Cerebellum (tissue), 4 donors: ENCODE measurements at places on chromosomes 7 and 10. TPM values are rescaled to one million over a fixed set of nuclear protein-coding genes. Genes with fewer than 3 reads are reported as not detected.
A peak's percentile ranks its signal among the peaks of the same experiment; 100 is the strongest.

DNA sequence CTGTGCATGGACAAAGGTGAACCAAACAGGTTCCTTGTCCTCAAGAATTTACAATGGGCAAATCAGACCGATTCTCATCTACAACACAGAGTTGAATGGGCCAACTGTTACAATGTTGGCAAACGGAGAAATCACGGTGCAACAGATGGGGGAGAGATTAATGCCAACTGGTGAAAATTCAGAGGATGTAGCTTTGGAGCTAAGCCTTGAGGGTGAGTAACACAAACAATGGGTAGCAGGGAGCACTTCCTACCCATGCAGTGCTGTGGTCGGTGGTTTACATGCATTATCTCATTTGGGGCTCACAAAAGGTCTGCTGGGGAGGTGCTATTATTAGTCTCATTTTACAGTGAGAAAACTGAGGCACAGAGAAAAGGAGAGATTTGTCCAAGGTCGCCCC, 902 bp upstream of the NFE2L3 start:
- DNase-seq, result peak; percentile 80

- DNase-seq, result no peak
Measured at GRCh38 chr7:127380479-127380878, 12.0 kb downstream of the ZNF800 start.

Gene PTF1A
- total RNA-seq, result 4.4 TPM

DNA sequence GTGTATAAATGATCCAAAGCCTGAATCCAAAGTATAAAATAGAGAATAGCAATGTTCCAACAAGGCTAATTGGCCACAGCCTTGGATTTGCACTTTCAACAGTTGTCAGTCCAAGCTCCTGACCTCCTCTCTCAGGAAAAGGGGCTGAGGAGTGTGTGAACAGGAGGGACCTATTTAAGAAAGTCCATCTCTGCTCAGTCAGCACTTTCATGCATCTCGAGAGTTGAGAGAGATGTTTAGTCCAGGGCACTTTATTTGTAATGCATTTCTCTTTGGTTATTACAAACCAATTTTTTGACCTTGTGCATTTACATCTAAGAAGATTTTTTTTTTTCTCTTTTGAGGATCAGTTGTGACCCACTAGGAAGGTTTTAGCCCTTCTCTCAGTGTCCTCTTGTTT, 244.2 kb downstream of the CREB5 start:
- DNase-seq, result no peak

DNA sequence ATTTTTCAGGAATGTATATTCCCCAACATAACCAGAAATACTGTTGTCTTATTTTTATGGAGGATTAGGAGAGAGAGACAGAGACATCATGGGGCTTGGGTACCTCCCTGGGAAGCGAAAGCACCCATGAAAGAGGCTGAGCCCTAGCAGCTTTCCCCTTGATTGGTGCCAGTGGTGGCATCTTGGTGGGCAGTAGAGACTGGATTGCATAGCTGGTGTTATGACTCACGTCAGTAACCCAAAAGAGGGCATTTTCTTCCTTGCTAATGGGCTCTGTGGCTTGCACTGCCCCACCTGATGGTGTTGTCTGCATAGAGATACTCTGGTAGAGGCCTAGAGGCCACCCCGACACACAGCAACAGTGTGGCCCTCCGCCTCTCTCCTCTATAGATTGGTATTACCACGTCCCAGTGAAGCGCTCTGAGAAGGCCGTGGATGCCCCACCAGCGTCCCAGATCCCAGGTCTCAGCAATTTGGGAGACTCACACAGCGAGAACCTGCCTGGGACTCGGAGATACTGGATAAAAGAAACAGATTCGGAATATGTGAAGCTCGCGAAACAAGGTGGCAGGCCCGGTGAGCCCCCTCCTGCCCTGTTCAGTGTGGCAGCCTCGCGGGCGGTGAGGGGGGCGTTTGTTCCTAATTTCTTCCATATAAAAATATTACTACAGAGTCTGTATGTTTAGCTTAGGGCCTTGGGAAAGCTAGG, 5.8 kb downstream of the C7orf57 start:
- no peak for DNase-seq

DNA sequence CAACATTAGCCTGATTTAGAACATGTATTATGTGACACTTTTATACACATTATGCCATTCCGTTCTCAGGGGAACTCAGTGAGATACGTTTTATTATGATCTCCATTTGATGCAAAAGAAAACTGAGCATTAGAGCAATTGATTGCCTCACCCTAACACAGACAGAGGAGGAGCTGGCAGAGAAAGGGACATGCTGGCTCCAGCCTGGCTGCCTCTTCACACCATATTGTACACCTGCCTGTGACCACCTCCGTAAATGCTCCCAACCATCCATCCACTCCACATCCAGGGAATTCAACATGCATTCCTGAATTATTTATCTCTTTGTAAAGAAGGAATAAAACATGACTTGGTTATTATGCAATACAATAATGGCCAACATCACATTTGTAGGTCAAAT, 195.0 kb upstream of the STK17A start:
- peak; percentile 16 for DNase-seq

Gene ITGA8
- 19.8 TPM for total RNA-seq

Gene CRYGN
- not detected for total RNA-seq

Gene NOBOX
- total RNA-seq, result not detected

GRCh38 chr7:117281562-117281961, 41.3 kb downstream of the WNT2 start:
- DNase-seq, result no peak

Gene BRAF
- total RNA-seq, result 94.5 TPM

- DNase-seq, result no peak
Measured at GRCh38 chr10:84008878-84009277, 130.4 kb upstream of the GHITM start.

Gene AVL9
- 57.3 TPM for total RNA-seq

DNA sequence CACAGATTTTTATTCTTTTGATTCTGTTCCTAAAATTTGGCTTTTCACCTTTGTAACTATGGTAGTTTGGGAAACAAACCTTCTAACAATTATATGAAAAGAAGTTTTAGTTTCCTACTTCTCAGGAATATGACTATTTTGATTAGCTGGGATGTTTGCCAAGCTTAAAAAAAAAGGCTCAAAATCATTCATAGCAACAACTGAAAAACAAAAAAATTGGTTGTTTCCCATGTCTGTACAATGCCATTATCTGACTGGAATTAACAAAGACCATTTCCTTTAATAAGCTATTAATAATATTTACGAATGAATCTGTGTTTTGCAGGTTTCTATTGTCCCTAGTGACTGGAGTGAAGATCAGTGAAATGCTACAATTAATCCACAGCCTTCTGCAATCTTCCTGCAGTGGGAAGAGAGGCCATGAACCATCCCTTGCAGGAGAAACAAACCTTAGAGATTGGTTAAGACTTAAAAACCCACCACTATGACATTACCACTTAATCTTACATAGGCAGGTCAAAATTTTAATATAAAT, 4.2 kb downstream of the PURB start:
- DNase-seq, result no peak

DNA sequence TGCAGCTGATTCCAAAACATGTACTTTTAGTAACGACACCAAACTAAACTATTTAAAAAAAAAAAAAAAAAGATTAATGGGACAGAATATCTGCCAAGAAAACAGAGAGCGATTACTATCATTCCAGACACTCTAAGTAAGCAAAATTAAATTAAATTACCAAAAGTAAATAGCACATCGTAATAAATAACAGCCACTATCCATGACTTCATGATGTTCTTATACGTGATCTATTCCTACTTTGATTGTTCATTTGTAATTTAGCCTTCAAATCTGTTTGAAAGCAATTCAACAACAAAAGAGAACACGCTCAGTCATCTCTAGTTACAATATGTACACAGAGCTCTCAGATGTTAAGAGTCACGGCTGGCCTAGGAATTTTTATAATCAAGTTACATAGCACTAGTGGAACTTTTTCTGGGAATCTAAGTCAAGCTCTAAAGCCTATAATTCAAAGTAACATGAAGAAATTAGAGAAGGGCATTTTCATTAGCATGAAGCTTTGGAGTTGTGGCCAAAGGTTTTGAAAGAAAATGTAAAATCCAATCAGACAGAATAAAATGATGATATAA, 241.7 kb upstream of the NEBL start:
- no peak for DNase-seq

Gene SPDYE9
- total RNA-seq, result not detected

DNA sequence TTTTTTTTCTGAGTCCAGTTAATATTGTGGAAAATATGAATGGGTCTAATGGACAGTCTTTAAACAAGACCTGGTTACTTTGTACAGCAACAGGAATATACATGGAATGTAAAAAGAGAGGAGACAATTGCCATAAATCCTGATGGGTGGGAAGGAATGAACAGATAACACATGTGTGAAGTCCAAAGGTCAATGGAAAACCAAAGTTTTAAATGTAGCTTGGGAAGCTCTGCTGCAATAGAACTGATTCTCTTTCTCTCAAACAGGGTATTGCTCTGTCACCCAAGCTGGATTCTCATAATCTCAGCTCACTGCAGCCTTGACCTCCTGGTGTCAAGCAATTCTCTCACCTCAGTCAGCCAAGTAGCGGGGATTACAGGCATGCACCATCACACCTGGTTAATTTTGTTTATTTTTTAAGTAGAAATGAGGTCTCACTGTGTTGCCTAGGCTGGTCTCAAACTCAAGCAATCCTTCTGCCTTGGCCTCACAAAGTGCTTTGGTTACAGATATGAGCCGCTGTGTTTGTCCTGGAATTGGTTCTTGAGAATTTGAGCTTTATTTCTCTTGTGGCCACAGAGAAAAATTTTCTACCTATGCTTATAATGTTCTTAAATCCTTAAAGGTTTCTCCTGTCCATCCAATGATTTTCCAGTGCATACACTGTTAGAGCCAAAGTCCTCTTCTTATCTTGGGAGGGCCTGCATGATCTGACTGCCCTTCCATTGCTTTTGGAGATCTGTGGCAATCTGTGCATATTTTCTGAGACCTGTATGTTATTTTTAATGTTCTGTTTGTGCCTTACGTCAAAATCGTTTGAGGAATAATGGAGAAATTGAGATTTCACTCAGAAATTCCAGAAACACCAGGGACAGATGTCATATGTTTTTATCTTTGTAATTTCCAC, 30.7 kb upstream of the ZNF92 start:
- no peak for DNase-seq

Gene NUTM2B
- 1.3 TPM for total RNA-seq

DNA sequence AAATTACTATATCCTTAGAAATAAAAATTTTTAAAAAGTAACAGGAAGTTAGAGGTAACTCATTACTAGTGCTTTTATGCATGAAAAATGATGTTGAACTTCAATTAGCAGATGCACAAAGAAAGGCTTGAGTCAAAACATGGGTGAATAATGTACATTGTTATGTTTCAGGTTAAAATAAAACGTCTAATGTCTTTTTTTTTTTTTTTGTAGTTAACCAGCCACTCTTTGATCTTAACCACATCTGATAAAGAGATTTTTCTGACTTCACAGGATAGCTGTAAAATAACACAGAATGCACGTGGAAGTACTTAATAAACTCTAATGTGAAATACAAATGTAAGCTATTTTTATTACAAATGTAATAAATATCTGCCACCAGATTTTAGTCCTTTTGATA, 61.7 kb downstream of the GSAP start:
- no peak for DNase-seq

Gene HOXA1
- not detected for total RNA-seq

DNA sequence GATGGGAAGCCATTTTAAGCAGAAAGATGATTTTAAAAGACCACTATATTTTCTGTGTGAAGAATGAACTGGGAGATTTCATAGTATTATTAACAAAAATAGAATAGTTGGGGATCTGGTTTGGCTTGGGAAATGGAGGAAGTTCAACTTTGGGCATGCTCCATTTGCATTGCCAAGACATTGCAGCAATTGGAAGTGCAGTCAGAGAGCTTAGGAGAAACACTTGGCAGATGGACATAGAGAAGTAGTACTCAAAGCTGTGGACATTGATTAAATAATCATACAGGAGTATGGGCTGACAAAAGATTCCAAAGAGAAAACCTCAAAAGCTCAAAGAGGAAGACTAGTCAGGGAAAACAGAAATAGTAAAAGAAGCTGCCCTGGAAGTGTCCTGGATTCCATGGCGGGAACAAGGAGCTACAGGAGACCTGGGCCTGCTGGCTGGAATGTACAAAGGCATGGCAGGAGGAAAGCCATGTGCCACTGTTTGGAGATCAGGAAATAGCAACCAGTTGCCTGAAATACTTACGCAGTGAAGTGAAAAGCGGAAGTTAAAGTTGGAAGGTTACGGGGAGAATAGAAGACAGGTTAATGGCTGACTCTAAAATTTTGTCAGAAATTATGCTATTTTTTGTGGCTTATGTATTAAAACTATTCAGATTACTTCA, 93.6 kb upstream of the MXI1 start:
- no peak for DNase-seq

DNA sequence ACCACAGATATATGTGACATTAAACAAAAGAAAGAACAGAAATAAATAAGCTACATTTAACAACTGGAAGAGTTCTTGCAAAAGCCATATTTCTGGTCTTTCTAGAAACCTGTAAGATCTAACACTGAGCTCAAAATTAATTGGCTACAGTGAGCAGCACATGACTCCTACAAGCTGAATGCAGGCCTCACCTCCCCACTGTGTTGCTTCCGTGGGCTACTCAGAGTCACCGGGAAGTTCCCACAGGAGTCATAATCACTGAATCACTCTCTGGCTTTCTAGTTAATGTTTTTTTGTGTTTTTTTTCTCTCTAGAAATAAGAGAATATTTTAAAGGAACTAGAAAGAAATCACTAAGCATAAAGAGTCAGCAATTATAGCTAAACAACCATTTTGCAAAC, 10.2 kb upstream of the MRPS24 start:
- DNase-seq, result no peak

DNA sequence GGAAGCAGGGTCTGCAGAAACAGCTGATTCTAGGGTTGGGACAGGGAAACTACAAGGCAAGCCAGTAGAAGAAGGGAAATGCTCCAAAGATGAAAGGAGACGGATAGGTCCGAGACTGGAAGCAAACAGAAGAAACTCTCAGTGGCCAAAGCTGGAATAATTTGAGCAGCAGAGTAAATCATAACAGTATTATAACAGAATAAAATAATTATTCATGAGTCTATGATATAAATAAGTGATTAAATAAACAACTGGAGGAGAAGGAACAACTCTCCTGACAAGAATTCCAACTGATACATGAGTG, 27.6 kb downstream of the EZH2 start:
- DNase-seq, result no peak

DNA sequence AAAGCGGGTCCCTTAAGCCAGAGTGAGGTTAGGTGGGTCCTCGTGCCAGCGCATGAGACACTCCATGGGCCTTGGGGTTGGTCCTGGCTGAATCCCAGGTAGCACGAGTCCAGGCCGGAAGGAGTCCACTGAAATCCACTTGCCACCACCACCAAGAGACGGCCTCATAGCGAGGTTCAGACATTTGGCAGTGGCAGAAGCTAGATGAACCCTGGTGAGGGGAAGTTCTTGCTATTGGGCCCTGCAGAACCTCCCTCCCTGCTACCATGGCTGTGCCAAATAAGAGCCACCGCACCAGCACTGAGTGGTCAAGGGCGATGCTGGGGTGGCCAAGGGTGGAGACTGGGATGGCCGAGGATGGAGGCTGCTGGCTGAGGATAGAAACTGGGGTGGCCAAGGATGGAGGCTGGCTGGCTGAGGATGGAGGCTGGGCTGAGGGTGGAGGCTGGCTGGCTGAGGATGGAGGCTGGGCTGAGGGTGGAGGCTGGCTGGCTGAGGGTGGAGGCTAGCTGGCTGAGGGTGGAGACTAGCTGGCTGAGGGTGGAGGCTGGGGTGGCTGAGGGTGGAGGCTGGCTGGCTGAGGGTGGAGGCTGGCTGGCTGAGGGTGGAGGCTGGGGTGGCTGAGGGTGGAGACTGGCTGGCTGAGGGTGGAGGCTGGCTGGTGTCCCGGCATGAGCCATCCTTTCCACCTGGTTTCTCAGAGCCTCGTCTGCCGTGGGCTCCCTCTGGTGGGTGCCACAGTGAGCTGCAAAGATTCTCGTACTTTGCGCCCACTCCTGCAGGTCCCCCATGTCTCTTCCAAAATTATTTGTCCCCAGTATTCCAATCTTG, 88.2 kb downstream of the ELFN1 start:
- peak; percentile 50 for DNase-seq
